ENCODE measurements at places on chromosomes 16 and 17.

GRCh38 chr17:18254888-18255649 is 3.5 kb downstream of the FLII start:
- no peak for DNase-seq

GRCh38 chr16:85243308-85243707 is 131.0 kb upstream of the CIBAR2 start:
- no peak for DNase-seq

DNA sequence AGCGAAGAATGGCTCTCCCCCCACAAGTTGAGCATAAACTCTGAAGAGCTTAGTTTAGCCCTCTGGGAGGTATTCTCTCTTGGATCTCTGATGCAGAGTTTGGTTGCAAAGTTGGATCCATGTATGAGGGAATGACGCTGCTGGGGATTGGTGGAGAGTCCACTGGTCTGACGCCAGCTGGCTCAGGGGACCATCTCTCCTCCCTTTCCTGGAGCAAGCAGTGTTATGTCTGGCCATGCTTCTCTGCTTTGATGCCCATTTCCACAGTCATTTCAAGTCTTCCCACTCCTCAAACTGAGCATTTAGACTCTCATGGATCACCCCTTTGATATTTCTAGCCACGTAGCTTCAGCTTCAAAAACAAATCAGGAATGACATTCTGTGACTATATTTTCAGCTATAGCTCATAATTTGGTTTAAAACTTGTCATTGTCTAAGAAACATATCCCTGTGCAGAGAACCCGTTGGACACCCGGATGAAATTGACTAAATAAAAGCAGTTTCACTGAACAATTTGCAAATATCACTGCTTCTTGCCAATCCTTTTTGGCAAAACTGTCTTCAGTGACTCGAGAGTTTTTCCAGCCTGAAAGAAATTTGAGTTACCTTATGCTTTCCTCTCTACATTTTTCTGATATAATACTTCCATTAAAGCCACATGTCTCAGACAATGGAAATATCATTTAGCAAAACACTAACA is 193.4 kb upstream of the CDH11 start:
- DNase-seq, result no peak

DNA sequence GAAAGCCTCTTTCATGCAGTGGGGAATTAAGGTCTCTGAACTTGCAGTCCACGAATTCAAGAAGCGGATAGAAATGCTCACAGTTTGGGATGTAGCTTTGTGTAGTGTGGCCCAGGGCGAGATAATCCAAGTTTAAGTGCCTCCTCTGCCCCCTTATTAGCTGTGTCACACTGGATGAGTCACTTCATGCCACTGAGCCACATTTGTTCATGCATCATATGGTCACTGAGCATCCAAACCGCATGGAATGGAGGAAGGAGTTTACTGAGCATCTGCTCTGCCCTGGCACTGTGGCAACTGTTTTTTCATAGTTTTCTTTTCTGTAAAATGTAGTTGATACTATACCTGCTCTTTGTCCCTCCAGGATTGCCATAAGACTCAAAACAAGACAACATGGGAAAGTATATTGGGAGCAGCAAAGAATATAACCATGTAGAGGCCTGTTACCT is 15.1 kb upstream of the DHX8 start:
- peak; percentile 43 for DNase-seq

GRCh38 chr16:17518441-17518840 is 47.7 kb upstream of the XYLT1 start:
- no peak for DNase-seq

DNA sequence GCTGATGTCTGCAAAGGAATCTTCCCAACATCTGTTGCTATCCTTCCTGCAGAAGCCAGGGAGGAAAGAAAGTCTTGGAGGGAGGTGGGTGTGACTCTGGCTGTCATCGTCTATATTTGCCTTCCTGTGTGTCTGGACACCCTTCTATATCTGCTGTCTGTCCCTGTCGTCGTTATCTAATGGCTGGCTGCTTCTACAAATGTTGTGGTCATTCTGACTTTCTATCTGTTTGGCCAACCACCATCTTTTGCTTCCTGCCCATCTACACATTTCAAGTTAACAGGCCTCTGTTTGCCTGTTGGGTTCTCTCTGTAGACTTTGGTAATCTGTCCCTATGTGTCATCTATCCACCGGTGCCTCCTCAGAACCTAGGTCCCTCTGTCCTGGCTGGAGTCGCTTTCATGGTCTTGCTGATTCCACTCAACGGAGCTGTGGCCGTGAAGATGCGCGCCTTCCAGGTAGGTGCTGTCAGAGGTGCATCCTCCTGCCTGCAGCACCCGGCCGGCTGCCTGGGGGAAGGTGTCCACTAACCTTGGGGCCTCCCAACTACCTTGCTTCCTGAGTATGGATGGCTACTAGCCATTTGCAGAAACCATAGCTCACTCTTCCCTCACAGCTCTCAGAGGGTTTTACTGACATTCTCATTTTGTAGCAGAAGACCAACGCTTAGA is 30.2 kb downstream of the ABCC3 start:
- no peak for DNase-seq

DNA sequence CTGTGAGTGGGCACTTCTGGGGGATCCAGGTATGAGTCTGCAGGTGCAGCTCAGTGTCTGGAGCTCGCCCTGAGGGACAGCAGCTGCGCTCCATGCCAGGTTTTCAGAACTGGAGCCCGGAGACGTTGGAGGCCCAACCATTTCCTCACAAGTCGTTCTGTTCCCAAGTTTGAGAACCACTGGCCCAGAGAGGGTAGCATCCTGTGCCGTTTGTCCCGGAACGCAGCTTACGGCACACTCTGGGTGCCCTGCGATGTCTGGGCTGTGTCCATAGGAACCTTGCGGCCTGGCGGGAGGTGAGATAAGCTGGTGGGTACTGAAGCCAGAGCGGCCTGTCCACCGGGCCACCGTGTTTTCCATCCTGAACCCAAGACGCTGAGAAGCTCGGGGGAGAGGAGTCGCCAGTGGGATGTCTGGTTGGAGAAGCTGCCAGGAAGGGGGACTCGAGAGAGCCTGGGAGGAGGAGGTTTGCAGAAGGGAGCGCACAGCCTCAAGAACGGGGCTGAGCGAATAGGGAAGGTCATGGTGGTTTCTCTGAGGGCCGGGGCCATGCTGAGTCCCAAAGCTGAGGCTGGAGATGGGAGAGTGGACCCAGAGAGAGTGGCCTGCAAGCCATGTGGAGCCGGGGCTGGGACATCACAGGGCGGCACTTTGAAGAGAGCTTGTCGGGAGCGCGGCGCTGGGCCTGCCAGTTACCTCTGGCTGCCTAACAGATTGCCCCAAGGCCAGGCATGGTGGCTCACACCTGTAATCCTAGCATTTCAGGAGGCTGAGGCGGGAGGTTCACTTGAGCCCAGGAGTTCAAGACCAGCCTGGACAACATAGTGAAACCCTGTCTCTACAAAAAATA is 211.0 kb upstream of the GSE1 start:
- DNase-seq, result no peak

- peak; percentile 71 for DNase-seq
Observed at GRCh38 chr16:10827691-10828341, 9.2 kb upstream of the TVP23A start.

- DNase-seq, result no peak
Observed at GRCh38 chr17:5759501-5759925, 175.2 kb upstream of the NLRP1 start.

Measured in AG09309 (cell line).